ENCODE measurements at places on chromosomes 6 and 20.

DNA sequence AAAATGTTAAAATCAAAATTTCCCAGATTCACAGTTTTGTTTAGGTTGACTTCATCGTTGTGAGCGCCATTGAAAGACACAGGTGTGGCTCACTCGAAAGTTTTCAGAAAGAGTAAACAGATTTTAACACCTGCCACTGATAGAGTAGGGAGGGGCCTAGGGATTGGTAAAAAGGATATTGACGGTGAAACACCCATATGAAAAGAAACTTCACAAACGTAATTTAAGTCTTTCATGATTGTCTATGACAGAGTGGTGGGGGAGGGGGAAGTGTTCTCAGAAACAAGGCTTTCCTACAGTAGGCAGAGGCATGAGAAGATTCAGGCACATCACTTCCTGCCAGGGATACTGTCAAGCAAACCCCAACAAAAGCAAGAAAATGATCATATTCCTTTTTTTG lies 101.4 kb downstream of the PERP start:
- DNase-seq, result no peak

- DNase-seq, result peak; percentile 40
Measured at GRCh38 chr6:56954403-56955170, at the start of gene BEND6. Gene BEND6, plus strand, starts transcription at chr6:56955107. Its CDS starts 26,704 bp downstream, at chr6:56981811.

- no peak for DNase-seq
Measured at GRCh38 chr20:39013662-39014109, 51.5 kb downstream of the DHX35 start.

GRCh38 chr6:89242574-89243330 lies 25.6 kb upstream of the GABRR1 start:
- DNase-seq, result no peak

DNA sequence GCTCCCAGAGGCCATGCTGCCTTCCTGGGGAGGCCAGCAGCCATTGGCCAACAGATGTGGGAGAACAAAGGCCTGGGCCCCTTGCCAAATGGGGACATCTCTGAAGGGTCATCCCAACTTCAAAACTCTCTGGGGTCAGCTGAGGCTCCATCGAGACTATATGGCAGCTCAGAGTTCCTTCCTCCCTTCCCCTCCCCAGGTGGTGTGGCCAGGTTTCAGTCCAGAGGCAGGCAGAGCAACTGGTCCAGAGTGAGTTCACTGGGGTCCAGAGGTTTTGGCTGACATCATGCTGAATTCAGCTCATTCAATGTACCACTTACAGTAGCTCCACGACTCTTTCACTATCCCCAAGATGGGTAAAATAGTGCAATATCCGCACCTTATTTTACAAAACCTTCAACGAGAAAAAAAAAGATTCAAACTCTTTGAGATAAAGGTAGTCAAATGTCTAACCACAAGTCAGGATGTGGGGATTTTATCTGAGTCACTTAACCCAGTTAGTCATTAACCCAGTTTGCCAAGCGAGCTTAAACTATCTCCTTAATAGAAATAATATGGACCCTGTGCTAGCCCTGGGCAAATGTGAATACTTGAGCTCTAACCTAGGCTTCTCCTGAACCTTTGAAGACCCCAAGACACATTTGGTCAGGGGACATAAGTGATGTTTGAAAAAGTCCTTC lies 108.4 kb upstream of the PLEKHG1 start:
- DNase-seq, result no peak

- DNase-seq, result no peak
Measured at GRCh38 chr20:41167118-41167470, 29.8 kb downstream of the PLCG1 start.

DNA sequence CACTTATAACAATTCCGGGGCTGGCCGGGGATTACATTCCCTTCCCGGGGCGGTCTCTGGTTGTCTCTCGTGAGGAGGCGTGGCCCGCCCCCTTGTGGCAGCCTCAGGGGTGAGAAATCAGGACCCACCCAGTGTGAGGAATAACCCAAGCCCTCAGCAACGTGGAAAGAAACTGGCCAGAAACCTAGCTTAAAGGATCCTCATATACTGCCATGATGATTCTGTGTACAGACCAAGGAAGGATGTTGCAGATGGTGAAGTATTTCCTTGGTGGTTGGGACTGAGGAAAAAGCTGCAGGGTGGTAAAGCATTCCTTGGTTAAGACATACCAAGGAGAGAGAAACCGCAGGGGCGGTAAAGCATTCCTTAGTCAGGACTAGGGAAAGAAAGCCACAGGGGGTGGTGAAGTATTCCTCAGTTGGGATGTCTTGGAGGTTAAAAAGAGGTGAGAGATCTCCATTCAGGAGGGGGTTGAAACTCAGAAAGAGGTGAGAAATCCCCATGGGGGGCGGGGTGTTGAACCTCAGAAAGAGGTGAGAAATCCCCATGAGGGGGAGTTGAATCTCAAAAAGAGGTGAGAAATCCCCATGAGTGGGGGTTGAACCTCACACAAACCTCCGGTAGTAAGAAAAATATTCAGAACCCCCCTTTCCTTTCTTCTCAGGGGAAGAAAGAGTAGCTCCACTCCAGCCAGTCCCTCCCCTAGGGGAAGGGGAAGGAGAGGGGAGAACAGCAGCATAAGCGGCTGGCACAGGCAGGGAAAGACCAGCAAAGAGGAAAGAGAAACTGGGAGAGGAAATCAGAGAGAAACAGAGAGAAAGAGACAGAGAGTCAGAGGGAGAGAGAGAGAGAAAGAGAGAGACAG lies 238.1 kb downstream of the RNGTT start:
- DNase-seq, result no peak

DNA sequence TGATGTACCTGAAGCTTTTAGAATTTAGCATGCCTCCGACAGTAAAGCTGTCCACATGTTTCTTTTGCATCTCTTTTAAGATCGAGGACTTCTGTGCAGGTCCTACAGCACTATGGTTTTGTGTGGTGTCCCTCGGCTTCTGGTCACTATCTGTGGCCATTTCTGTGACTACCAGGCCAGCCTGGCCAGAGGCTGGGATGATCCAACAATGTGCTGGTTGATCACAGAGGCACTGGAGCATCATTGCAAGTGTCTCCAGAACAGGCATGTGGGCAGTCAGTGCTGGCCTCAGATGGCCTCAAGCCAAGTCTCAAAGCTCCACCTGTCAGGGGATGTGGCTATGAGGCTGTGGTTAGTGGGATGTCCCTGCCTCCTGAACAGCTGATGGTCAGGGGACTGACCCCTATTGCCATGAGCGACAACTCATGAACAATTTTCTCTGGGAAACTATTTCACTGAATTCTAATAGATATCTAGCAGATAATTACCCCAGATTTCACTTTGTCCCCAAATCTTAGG lies 136.6 kb downstream of the SYNDIG1 start:
- DNase-seq, result no peak
